ENCODE measurements at places on chromosomes 5 and 9. TPM values are rescaled to one million over a fixed set of nuclear protein-coding genes. Genes with fewer than 3 reads are reported as not detected.

GRCh38 chr9:94812343-94812742 is 85.8 kb downstream of the AOPEP start:
- DNase-seq = no peak

The NIPAL4 gene
- total RNA-seq = 0.42 TPM

- DNase-seq = no peak
Measured at GRCh38 chr5:43573058-43573457, 16.2 kb upstream of the PAIP1 start.

- DNase-seq = no peak
Measured at GRCh38 chr5:176670449-176670848, 23.2 kb downstream of the TSPAN17 start.

The CDC20B gene
- not detected for total RNA-seq

DNA sequence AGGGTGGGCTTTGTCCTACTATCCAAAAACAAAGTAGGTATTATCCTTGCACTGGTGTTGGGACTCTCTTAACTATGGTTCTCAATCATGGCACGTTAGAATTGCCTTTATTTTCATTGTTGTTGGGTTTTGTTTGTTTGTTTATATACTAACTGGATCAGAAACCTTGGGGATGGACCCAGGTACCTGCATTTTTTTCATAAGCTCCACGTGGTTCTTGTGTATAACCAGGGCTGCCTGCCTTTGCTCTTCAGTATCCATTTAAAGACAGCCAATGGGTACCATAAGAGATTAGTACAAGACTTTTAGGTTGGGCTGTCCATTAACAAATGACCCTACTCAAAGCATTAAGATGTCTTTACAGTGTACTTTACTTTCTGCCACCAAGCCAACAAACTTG is 2.5 kb upstream of the SSBP2 start:
- DNase-seq = no peak

The ADAMTS2 gene
- 2.4 TPM for total RNA-seq

The TLX3 gene
- not detected for total RNA-seq

DNA sequence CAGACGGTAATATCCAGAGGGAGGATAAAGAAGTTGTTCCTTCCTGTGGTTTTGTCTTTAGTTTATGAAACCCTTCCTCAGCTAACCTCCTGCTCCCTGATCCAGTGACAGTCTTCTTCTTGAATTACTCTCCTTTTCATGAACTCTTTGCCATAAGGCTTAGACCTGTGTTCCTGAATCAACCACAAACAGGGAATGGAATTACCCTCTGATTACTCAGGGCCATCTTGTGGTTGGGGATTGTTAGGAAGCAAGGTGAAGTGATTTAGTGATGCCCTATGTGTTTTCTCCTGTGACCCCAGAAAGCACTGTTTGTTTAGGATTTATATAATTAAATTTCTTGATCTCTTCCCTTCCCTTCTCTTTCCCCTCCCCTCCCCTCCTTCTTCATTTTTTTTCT is 409.1 kb downstream of the TAF11L14 start:
- DNase-seq = no peak

GRCh38 chr5:150148117-150148927 is 7.3 kb downstream of the PDGFRB start:
- DNase-seq = no peak

GRCh38 chr5:142611154-142611553 is 74.7 kb downstream of the FGF1 start:
- DNase-seq = peak; percentile 69

- DNase-seq = no peak
Measured at GRCh38 chr9:12915366-12915954, 140.6 kb downstream of the LURAP1L start.

The MINAR2 gene
- not detected for total RNA-seq

The SLC2A6 gene
- total RNA-seq = 1.6 TPM

The CBY3 gene
- not detected for total RNA-seq

The TMEM252 gene
- total RNA-seq = not detected

The C1QTNF2 gene
- 0.30 TPM for total RNA-seq

- no peak for DNase-seq
Measured at GRCh38 chr9:14806941-14807520, 84.5 kb upstream of the CER1 start.

- DNase-seq = no peak
Measured at GRCh38 chr5:123092696-123093095, 3.7 kb downstream of the PRDM6 start.

GRCh38 chr5:168706655-168707069 is 127.5 kb upstream of the PANK3 start:
- DNase-seq = no peak

DNA sequence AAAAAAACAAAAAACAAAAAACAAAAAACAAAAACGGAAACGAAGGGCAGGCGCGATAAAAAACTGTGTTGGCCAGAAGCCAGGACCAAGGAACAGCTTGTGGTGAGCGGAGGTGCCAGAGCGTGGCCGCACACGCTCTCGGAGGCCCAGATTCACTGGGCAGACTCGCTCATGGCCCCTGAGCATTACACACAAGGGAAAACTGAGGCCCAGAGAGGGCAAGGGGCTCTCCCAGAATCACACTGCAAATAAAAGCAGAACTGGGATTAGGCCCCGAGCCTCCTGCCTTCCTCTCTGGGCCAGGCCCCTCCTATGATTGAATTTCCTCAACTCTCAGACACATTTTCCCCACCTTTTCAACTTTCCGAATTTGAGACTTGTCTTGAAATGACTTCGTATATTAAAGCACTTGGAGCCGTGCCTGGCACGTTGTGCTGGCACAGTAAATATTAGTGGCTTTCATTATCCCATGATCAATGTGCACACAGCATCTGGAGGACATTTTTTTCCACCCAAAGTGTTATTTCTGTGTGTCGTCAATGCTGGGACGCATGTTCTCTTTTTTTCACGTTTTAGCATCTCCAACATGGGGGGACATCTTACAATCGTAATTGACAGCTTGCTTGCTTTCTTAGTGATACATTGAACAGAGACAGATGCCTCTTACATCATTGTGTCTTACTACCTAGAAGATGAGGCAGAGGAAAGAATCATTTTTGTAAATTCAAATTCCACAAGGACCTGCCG is 7.4 kb downstream of the FIBCD1 start:
- DNase-seq = no peak

DNA sequence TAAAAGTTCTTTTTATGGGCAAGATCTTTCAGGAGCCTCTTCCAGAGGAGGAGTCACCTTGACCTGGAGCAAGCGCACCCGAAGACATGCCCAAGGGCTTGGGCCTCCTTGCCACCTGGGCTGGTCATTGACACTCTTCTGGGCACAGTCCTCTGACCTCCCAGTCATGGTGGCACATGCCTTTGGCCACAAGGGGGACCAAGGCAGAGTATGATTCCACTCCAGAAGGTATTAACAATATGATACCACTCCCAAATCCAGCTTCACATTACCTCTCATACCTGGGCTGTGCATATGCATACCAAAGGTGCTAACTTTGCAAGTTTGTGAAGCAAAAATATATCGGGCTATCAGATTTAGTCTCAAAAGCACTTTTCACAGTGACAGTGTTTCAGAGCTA is 84.6 kb downstream of the MAST4 start:
- no peak for DNase-seq

- DNase-seq = no peak
Measured at GRCh38 chr5:126975796-126976195, 54.6 kb downstream of the MARCHF3 start.

DNA sequence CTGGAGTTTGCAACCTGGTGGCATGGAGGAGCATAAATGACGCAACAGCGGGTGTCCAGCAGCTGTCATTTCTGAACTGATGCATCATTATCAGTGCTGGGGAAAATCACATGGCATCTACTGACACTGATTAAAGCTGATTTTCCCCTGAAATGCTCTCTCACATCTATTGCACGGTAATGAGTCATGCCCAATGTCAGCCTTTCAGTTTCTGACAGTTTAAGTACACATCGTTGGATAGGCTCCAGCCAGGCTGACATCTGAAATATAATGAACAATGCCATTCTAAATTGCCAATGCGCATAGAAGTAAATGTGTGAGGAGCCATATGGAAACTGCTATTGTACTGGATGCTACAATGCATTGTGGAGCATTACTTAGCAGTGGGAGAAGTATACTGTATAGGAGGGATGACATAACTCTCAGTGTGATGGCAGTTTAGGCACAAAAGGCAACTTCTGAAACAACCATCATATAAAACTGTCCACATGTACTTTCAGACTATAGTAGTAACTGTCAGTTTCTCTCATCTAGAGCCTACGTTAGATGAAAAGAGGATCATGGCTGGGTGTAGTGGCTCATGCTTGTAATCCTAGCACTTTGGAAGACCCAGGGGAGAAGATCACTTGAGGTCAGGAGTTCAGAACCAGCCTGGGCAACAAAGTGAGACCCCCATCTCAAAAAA is 389.3 kb upstream of the DMAC1 start:
- no peak for DNase-seq

DNA sequence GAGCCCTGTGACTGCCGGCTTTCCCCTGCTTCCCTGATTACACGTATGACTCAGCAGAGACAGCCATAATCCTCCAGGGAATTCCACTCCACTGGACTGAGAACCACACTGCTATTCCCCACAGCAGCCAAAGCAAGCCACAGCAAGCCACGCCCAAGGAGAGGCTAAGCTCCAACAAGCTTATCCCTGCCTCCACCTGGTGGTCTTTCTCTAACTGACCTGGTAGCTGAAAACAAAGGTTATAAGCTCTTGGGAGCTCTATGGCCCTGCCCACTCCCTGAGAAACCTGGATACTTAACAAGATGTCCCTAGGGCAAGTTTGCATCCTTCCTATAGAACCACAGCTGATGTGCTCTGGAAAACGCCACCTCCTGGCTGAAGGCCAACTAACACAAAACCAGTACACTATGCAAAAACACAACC is 613.7 kb upstream of the CDH18 start:
- DNase-seq = no peak

The LVRN gene
- total RNA-seq = 2.0 TPM

DNA sequence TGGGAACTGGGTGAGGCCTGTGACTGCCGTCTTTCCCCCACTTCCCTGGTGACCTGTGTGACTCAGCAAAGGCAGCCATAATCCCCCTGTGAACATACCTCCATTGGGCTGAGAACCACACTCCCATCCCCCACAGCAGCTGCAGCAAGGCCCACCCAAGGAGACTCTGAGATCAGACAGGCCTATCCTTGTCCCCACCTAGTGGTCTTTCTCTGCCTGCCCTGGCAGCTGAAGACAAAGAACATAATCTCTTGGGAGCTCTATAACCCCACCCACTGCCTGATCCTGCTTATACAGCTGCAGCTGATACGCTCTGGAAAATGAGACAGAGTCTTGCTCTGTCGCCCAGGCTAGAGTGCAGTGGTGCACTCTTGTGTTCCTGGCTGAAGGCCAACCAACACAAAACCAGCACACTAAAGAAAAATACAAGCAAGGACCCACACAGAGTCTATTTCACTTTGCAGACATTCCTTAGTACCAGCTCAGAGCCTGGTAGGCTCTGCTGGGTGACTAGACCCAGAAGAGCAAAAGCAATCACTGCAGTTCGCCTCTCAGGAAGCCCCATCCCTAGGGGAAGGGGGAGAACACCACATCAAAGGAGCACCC is 106.7 kb downstream of the MCTP1 start:
- no peak for DNase-seq

The F2RL2 gene
- not detected for total RNA-seq

DNA sequence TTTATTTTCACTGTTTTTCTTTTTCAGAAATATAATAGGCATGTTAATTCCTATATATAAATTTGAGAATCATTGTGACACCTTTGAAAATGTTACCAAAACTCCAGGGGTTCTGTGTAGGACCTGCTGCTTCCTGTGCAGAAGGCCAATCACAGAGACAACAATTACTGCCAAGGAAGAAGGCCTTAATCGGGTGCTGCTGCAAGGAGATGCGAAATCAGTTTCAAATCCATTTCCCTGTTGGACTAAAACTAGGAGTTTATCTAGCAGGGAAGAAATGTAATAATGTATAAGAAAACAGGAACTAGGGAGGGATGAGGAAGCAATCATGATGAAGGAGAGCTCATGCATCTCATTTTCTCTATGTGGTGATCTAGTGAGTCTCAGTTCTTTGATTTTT is 209.7 kb upstream of the NUDT12 start:
- DNase-seq = no peak

DNA sequence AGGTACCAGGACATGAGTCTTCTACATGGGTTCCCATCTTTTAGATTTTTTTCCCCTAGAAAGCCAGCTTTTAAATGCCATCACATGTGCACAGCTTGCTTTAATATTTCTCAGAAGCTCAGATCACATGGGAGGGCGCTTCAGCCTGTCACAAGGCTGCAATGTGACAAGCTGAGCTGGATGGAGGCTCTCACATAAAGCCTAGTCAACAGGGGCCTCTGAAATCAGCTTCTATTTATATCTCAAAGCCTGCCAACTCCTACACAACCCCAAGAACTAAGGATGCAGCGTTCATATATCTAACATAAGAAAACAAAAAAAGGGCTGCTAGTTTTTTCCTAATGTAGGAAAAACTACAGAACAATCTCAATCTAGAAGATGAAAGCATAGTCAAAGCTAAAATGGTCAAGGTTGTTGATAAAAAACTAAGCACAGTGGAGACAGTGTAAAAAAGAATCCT is 2.3 kb downstream of the ZFAND5 start:
- DNase-seq = peak; percentile 61

Data from psoas muscle (tissue), 8 donors.